ENCODE measurements at places on chromosomes 12 and 14.

DNA sequence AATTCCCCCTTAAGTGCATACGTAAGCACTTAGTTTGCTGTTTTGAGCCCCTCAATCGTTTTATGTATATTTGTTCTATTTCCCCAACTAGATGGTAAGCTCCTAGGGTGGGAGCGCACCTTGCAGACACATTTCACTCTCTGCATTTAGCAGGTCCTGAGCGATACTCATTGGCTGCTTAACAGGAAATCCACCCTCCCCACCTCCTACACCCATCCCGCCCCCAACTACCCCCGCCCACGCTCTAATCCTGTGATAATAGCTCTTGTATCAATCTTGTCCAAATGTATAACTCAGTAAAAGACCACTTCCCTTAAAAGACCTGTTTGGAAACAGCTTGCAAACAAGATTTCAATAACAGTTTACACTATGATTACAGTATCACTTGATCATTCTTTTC, 8.1 kb downstream of the LPAR5 start:
- no peak for DNase-seq

- peak; percentile 10 for DNase-seq
These were observed 688 bp downstream of the C12orf71 start for GRCh38 chr12:27081668-27082111.

- no peak for DNase-seq
These were observed 1.1 kb downstream of the PHLDA1 start for GRCh38 chr12:76030341-76031080.

GRCh38 chr12:107035733-107036132, 48.8 kb upstream of the MTERF2 start:
- DNase-seq: no peak

GRCh38 chr12:112294793-112295192, 87.4 kb downstream of the HECTD4 start:
- DNase-seq: peak; percentile 18

- DNase-seq: no peak
These were observed 144.1 kb downstream of the SUDS3 start for GRCh38 chr12:118520214-118521035.

GRCh38 chr12:57008178-57008577, 1.8 kb upstream of the ZBTB39 start:
- DNase-seq: peak; percentile 59

DNA sequence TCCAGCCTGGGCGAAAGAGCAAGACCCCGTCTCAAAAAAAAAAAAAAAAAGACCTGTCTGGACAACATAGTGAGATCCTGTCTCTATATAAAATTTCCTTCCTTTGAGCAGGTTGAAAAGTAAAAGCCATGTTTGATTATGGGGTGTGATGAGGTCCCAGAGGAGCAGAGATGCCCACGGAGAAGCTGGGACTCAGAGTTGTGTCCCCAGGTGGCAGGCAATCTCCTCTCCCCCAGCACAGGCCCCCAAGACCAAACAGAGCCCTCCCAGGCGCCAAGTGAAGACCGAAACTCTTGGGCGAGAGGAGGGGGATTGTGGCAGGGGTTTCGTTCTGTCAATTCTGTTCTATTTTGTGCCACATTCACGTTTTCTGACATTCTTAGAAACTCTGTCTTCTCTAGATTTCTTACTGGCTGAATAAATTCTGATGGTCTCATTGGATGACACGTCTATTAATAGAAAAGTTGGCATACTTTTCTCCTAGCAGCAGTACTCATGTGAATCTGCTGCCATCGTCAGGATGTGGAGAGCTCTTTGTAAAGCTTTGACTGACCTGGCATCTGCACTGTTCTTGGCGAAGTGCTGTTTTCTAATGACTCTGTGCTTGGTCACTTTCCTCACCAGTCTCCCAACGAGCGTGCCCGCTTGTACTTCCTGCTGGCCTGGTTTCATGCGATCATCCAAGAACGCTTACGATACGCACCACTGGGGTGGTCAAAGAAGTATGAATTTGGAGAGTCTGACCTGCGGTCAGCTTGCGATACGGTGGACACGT, 43.4 kb downstream of the HSP90AA1 start:
- no peak for DNase-seq

DNA sequence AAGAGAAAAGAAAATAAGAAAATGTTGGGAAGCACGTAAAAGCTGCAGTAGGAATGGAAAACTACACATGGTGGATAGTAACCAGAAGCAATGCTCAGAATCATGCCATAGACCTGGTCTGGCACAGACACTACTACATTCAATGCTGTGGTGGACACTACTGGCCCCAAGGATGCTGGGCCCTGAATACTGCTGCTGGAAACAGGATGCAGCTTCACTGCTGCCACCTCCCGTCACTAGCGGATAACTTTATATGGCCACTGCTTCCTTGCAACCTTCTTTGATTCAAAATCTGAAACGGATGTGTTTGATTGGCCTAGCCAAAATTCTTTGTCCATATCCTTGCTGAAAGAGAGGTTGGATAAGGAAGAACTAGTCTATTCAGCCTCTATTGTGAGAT, 30.7 kb downstream of the ADCY6 start:
- no peak for DNase-seq

DNA sequence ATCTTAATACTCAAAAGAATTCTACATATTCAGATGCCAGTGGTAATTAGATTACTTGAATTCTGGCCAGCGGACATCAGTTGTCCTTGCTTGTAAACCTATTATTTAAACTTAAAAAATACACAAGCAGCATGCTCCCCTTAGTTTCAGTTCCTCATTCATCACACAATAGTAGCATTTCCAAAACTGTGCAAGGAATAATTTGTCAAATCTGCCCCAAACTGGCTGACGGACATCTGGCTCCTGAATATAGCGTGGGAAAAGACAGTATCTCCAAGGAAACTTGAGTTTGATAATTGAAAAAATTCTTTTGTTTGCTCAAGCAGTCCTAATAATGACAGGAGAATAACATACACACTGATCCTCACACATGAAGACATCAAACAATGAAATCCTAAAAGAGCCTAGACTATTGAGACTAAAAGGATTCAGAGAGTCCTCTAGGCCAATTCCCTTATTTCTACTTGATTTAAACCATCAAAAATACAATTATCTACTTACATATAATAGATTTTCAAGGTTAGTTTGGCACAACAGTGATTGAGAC, 90.4 kb downstream of the KIF21A start:
- DNase-seq: no peak

GRCh38 chr14:94451091-94451771, 1.4 kb downstream of the SERPINA11 start:
- peak; percentile 85 for DNase-seq

- DNase-seq: no peak
These were observed 44.2 kb upstream of the TSPAN9 start for GRCh38 chr12:3032770-3033538.

DNA sequence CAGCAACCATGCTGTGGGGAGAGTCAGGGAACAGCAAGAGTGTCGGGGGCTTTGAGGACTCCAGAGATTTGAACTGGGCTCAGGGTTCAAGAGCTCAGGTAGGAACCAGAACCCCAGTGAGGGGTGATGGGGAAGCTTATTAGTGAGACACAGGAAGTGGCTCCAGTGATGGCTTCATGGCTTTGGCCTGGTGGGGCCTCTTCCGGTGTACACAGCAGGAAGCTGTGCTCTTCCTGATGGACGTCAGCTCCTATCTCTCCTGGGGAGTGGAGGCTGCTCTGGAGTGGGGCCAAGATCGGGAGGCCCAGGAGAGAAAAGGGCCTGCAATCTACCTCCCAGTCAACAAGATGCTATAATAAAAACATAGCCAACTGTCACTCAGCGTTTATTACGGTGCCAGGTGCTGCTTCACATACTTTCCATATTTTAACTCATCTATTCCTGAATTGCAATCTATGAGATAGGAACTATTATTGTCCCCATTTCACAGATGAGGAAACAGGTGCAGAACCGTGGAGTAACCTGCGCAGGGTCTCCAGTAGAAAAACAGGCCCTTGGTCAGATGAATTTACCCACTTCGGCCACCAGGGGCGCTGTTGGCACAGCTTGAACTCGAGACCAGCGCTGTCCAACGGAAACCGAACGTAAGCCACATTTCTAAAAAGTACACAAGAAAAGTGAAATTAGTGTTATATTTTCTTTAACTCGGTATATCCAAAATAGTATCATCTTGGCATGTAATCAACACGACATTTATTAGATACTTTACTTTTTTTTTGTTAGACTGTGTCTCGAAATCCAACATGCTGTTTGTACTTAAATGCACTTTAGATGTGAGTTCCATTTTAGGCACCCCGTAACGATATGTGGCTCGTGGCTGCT, 63.6 kb upstream of the DLK1 start:
- DNase-seq: peak; percentile 77

GRCh38 chr12:94225947-94226630, 77.7 kb downstream of the PLXNC1 start:
- DNase-seq: no peak

- no peak for DNase-seq
These were observed 1.1 kb upstream of the CDC42BPB start for GRCh38 chr14:103058164-103059055.

DNA sequence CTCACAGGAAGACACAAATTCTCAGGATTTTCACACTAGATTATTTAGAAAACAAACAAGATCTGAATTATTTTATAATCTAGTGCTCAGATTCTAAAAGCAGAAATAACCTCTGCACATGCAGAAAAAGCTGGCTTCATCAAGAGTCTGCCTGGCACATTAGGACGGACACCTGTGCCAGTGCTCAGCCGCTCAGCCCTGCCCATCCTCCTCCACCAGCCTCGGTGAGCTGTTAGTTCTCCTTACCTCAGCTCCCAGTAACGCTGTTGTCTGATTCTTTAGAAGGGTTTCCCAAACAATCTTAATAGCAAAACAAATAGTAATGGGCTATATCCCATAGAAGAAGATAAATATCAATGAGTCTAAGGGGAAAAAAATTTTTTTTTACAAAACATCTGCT, 27.7 kb downstream of the DUSP16 start:
- DNase-seq: no peak

DNA sequence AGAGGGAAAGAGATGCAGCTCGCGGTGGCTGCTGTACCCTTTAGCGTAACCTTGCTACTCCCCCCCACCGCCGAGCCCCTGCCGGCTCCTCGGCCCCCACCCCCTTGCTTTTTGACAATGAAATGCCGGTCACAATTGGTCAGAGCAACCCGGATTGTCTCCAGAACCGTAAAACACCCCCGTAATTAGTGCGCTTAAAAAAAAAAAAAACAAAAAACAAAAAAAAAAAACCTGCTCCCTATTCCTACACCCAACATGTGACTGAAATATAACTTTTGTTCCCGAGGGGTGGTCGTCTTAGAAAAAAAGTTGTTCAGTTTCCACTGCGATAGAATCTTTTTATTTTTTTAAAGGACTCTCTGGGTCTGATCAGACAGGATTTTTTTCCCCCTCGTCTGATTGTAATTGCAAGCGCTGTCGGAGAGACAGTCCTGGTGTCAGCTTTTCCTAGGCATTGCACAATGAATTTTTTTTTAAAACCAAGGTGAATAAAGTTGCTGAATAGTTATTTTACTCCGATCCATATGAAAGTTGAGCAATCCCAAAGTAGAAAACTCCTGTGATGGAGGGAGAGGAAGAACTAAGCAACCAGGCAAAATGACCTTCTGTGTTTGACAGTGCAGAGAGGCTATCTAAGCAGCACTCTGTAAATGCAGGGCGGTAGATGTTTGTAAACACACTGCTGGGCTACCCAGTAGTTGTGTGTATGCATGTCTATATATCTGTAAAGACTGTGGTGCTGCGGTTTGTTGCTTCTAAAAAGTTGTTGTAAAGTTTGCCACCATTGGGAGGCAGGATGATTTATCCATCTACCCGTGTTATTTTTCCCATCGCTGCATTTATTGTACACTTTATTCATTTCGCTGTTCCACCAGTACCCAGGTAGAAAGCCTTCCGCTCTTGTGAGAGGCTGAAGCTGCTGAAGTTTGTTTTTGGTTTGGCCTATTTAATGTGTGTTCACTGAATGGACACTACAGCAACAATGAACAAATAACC, 1.1 kb downstream of the ETV6 start:
- DNase-seq: peak; percentile 31

DNA sequence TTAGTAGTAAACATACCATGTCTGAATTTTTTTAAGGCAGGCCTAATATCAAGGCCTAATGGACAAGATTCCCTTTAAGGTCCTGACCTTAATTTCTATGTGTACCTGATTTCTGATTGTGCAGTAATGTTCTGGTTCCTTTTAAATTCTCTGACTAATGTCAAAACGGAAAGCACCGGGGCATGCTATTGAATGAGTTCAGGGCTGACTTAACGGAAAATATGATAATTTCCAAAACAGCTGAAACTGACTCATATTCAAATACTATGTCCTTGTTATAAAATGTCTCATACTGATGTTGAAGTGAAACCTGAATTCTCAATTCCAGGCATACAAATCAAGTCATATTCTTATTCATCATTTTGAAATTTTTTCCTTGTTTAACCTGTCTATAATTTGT, 6.7 kb downstream of the TAS2R43 start:
- DNase-seq: no peak

GRCh38 chr12:57853864-57854556, 7.5 kb upstream of the CTDSP2 start:
- DNase-seq: no peak

DNA sequence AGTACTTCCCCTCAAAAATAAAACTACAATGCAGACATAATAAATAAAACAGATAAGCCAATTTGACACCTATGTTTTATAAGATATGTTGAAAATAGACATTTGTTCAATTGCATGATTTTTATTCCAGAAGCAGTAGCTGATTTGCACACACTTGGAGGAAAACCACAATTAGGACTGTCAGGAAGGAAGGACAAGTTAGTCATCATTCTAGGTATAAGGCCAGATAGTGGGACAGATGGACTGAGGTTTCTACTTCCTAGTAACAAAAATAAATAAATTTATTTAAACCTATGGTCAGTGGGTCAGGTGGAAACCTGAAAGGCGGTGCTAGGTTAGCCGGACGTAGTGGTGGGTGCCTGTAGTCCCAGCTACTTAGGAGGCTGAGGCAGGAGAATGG, 141.8 kb upstream of the RASSF8 start:
- no peak for DNase-seq

DNA sequence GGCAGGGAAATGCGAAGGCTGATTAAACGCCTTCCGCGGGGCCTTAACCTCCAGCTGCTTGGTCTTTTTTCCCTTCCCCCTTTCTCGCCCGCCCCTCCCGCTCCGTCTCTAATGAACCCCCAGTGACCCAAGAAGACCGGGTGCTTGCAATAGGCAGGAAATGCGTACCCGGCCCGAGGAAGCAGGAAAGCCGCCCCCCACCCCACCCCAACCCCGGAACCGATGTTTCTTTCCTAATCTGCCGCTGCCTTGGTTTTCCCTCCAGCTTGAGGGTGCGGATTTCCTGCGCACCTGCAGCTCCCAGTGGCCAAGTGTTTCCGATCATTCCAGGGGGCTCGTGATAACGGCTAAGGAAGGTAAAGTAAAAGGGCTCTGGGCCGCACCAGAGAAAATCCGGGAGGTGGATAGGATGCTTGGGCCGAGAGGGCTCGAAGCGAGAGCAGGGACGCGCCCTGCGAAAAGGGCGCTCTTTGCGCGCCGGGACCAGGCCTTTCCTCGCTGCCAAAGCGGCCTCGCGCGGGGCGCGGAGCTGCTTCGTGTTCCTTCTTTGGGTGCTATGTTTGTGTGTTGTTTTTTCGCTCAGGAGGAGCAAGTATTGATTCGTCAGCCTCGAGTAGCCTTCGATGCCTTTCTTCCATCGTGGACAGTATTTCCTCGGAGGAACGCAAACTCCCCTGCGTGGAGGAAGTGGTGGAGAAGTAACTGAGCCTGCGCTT, 983 bp downstream of the MYF6 start:
- no peak for DNase-seq

GRCh38 chr12:48039151-48039550, 34.9 kb upstream of the COL2A1 start:
- DNase-seq: no peak
